ENCODE measurements at places on chromosomes 16 and 17.
A peak's percentile ranks its signal among the peaks of the same experiment; 100 is the strongest.

DNA sequence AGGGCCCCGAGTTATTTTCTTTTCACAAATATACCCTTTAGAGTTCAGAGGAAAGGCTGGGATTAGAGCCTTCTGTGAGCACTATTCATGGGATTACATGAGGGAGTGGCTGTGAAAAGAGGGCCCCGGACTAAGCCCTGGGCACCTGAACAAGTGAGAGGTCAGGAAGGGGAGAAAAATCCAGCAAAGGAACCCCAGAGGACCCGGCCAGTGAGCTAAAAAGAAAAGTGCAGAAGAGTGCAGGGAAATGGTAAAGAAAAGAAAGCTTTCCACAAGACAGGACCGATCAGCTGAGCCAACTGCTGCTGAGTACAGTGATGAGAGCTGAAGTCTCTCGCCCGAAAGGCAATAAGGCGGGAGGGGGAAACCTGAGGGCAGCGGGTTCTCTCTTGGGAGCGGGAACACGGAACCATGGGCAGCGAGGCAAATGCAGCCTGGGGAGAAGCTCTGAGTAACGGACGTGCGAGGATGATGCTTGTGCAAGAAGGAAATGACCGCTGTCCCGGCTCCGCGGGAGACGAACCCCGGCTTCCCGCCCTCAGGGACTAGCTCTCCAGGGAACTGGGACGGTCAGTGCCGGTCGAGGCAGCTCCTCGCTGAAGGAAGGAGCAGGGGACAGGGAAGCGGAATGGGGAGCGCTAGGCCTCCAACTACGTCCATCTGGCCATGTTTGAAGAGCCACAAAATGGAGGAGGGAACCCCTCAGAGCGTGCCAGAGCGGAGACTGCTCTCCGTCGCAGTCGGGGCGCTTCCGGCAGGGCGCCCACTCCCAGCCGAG lies 665 bp upstream of the ALDH3A2 start:
- DNase-seq = peak; percentile 15

DNA sequence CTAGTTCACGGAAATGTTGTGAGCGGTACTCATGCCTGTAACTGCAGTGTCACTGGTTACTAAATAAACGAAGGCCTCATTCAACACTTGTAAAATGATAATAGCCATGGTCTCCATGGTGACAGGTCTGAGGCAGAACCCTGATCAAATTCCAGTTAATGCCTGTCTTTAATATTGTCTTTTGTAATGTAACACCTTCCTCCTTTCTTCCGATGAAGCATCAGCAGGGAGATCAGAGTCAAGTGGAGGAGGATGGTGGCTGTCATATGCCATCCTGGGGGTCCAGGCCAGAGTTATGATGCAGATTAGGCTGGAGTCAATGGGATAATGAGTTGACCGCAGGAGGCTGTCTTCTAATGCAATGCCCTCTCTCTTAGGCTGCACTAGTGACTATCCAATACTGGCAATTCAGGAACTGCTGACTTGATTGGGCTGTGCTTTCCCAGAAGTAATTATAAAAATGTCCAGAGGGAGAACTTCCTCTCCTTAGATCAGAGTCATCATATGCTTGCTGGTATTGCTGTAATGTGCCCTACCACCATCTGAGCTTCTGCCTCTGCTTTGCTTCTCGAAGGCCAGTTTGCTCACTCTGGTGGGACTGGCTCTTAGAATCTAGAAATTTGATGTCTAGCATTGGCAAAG lies 419.1 kb downstream of the CA10 start:
- no peak for DNase-seq

- DNase-seq = no peak
These were observed 112.1 kb downstream of the UTP18 start for GRCh38 chr17:51372345-51373004.

DNA sequence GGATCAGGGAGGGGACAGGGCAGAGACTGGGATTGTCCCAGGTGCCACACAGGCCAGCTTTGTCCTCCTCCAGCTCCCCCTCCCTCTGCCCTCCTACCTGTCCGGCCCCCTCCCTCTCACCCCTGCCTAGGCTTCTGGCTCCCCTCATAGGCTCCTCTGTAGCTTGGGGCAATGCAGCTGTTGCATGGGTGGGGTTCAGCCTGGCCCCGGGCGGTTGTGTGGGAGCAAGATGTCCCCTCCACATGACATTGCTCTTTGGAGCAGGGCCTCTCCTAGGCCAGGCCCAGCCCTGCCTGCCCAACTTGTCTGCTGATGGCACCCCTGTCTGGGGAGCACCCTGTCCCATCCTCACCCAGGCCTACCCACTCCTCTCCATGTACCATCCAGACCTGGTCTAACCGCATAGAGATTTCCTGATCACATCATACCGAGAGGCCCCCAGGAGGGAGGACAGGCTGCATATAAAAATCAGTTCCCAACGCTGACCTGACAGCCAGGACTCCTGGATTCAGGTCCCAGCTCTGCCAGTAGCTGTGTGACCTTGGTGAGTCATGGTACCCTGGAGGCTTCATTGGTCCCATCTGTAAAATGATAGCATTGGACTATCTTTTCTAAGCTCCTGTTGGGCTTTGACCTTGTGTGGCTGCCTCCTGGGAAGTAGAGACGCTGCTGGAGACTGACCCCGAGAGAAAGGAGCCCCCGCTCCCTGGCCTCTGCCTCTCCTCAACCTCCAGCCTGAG lies 48.8 kb upstream of the DLX4 start:
- no peak for DNase-seq

- peak; percentile 8 for DNase-seq
These were observed 99.4 kb downstream of the CYLD start for GRCh38 chr16:50841081-50841886.

- no peak for DNase-seq
These were observed 43.5 kb upstream of the BCAR1 start for GRCh38 chr16:75294773-75295459.

DNA sequence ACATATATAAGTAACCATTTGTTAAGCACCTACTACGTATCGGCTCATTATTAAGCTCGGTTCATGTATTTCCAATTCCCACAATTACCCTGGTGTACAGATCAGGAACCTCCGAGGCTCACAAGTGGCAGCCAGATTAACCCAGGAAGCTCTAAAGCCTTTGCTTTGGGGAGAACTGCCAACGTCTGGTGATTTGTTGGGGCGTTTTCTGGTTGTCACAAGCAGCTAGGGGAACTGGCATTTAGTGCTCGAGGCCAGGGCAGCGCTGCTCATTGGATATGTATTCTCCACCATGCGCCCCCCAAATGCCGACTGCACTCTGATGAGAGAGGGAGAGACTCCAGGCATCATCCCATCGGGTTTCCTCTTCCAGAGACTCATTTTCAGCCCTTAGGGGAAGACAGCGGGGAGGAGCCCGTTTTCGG lies 541 bp downstream of the ZNF18 start:
- DNase-seq = no peak

DNA sequence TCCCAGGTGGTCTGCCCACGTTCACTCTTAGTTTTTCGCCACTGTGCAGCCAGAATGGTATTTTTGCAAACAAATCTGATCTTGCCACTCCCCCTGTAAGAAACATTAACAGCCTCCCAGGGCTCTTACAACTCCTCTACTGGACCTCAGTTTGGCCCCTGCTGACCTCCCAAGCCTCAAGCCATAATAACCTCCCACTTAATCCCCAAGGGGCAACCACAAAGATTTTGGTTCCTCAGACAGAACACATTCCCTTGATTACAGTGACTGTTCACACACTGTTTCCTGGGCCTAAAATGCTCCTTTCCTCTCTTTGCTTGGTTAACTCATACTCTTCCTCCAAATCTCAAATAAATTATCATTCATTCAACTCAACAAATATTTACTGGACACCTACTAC lies 21.5 kb upstream of the CD300E start:
- no peak for DNase-seq

DNA sequence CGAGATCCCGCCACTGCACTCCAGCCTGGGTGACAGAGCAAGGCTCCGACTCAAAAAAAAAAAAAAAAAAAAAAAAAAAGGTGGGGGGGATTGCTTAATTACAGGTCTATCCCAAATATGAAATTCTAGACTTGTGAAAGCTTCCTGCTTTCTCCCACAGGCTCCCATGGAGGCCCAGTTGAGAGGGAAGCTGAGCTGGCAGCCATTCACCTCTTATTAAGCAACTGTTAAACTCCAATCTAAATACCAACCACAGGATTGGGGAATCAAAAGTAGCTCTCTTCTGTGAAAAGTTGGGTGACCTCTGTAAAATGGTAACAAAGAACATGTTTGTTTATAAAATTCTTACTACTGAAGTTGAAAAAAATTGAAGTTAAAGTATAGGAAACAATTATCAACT lies 45.8 kb upstream of the STAC2 start:
- no peak for DNase-seq

DNA sequence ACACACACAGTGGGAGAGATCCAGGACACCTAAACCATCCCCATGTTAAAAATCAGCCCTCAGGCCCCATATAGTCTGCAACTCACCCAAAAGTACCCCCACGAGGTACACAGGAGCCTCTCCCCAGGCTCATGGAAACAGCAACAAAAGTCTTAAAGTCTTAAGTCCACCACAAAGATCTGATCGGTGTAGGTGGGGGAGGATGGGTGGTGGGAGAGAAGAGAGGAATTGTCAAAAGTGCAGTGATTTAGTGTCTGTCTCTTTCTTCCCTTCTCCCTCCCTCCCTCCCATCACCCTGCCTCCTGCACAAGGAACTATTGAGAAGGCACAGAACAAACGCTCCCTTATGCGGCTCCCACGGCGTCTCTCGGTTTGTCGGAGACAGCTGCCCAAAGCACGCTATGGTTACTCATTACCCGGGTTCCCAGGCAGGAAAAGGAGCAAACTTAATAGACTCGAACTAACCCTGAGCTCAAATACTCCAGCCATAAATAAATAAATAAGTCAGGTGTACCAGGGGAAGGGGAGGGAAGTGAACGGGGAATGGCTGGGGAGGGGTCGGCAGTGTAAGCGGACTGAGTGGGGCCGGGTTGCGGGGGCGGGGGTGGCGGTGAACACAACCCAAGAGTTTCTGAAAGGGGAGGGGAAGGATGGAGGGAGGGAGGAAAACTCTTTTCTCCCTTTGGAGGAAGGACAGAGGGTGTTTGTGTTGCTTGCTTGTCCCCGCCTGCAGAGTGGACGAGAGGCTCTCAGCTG lies 477.4 kb downstream of the SLC39A11 start:
- DNase-seq = no peak

GRCh38 chr16:9378876-9379275 lies 287.4 kb downstream of the HAPSTR1 start:
- DNase-seq = no peak

DNA sequence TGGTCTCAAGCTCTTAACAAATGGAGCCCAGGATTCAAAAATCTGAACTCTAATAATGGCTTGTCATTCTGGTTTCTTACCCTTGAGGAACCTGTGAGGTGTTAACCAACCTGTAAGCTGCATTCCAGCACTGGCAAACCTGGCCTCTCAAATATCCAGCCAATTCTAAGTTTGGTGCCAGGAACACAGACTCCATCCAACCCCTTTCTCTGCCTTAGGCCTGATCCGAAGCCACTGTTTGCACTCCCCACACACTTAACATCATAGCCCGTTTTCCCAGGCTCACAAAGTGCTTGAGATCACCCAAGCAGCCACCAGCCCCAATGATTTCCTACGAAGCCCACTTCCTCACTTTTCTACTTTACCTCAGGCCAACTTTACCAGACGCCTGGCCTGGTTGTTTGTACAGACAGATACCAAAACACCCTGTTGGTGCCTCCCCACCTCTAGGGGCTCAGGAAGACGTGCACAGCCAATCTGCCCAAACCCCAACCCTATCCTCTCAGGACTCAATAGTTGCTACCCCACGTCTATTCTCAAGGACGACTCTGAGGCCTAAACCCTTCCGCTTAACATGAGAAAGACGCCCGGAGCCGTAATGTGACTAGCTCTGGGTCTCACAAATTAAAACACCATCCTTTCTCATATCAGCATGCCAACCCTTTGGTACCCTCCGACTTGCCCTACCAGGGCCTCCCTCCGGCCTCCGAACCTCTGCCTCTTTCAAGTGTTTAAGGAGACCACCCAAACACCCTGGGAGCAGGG lies 3.2 kb upstream of the PER1 start:
- DNase-seq = no peak

DNA sequence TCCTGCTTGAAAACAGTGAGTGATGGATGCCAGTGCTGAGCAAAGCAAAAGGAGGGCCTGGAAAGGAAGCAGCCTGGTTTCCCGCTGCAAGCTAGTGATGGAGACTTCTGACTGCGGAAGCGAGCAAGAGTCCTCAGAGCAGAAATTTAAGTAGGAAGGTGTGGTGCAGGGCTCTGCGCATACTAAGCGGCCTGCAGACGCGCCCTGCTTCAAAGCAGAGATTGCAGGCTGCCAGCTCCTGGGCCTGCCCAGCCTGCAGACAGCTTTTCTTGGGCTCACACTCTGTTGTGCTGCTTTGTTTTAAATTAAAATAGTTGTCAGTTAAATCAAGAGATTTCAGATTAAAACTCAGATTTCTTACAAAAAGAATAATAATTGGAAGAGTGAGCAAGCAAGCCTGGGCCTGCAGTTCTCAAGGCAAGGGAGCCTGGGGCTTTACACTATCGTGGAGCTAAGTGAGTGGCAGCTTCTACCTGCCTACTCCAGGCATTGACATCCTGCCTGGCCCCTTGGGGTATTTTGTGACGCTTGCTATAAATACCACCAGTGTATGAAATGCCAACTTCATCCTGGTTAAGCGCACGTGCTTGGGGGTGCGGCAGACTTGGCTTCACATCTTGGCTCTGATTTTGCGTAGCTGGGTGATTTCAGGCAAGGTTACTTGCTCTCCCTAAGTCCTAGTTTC lies 237.3 kb downstream of the XYLT1 start:
- DNase-seq = no peak

DNA sequence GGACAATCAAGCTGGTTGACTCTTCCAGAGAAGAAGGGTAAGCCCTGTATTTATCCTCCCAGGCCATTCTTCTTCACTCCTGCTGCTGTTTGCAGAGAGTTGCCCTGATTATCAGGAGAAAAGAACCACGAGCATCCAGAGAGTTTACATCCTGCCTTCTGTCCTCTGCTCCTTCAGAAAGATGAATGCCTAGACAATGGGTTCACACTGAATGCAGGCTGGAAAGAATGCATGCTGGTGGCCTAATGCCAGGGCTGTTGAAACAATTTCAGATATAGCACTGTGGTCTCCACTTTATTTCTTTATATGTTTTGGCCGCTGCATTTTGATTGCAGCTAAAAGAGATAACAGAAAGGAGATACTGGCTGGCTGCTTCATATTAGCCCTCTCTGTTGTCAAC lies 21.2 kb upstream of the HAS3 start:
- DNase-seq = no peak

GRCh38 chr16:58814348-58814801 lies 80.3 kb upstream of the GOT2 start:
- peak; percentile 8 for DNase-seq
